Peyer's patch (tissue), 4 donors: ENCODE measurements at places on chromosomes 12 and 14. TPM values are rescaled to one million over a fixed set of nuclear protein-coding genes. Genes with fewer than 3 reads are reported as not detected.

The ANKRD33 gene
- not detected for total RNA-seq

The TMEM229B gene
- total RNA-seq, result 36.7 TPM

The CCDC88C gene
- total RNA-seq, result 18.9 TPM

GRCh38 chr12:39188689-39189088, 254.2 kb downstream of the KIF21A start:
- DNase-seq, result no peak
- H3K36me3 ChIP-seq, result no peaks in the 10 kb centered on the region
- no peak overlapping the region for H3K27ac ChIP-seq

- no peak for DNase-seq
- H3K4me1 ChIP-seq, result no peaks in the 10 kb centered on the region
- no peak overlapping the region for H3K4me3 ChIP-seq
- no peak overlapping the region for H3K27ac ChIP-seq
Observed at GRCh38 chr14:42428996-42429395, 822.3 kb downstream of the LRFN5 start.

DNA sequence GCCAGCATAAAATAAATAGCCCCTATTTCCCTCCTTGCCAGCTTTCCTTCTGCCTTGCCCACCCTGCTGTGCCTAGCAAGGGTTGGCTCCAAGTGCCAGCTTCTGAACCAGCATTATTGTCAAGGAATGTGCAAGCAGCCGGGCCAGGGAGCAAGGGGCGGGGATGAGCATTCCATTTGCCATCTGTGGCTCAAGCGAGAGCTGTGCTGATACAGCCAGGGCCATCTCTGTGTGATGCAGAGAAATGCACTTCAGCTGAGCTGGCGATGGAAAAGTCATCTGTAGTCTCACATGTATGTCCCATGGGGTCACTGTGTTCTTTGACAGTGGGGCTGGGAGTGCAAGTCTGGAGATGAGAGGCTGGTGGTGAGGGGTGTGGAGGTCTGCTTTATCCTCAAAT, 137.3 kb downstream of the SUDS3 start:
- H3K4me1 ChIP-seq, result no peaks in the 10 kb centered on the region
- H3K27me3 ChIP-seq, result no peaks in the 10 kb centered on the region
- H3K27ac ChIP-seq, result no peak overlapping the region
- H3K36me3 ChIP-seq, result no peaks in the 10 kb centered on the region
- no peak for DNase-seq

GRCh38 chr12:9750276-9751203, 10.2 kb downstream of the CD69 start:
- peak; percentile 67 for DNase-seq
- no peak overlapping the region for H3K27ac ChIP-seq
- no peaks in the 10 kb centered on the region for H3K36me3 ChIP-seq
- H3K4me3 ChIP-seq, result no peak overlapping the region
- no peaks in the 10 kb centered on the region for H3K27me3 ChIP-seq
